ENCODE measurements at places on chromosomes 11 and 22. TPM values are rescaled to one million over a fixed set of nuclear protein-coding genes. Genes with fewer than 3 reads are reported as not detected.

DNA sequence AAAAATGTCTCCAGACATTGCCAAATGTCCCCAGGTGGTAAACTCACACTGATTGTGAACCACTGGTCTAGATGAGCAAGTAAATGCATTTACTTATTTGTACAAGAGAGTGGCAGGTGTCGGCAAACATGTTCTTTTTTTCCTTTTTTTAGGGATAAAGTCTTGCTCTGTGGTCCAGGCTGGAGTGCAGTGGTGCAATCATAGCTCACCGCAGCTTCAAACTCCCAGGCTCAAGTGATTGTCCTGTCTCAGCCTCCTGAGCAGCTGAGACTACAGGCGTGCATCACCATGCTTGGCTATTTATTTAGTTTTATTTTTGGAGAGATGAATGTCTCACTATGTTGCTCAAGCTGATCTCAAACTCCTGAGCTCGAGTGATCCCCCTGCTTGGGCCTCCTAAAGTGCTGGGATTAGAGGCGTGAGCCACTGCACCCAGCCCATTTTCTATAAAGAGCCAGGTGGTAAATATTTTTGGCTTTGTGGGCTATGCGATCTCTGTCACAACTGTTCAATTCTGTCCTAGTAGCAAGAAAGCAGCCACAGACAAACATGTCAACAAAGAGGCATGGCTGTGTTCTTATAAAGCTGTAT, 1.4 kb downstream of the VPREB1 start:
- no peaks in the 10 kb centered on the region for H3K4me1 ChIP-seq
- H3K27me3 ChIP-seq, result peaks cover 17% of the 10 kb centered on the region
- no peak for DNase-seq
- H3K36me3 ChIP-seq, result no peaks in the 10 kb centered on the region

GRCh38 chr11:95732930-95733602, 56.5 kb downstream of the FAM76B start:
- no peaks in the 10 kb centered on the region for H3K36me3 ChIP-seq
- no peak for DNase-seq
- no peaks in the 10 kb centered on the region for H3K27me3 ChIP-seq
- H3K27ac ChIP-seq, result no peak overlapping the region
- no peak overlapping the region for H3K4me3 ChIP-seq

DNA sequence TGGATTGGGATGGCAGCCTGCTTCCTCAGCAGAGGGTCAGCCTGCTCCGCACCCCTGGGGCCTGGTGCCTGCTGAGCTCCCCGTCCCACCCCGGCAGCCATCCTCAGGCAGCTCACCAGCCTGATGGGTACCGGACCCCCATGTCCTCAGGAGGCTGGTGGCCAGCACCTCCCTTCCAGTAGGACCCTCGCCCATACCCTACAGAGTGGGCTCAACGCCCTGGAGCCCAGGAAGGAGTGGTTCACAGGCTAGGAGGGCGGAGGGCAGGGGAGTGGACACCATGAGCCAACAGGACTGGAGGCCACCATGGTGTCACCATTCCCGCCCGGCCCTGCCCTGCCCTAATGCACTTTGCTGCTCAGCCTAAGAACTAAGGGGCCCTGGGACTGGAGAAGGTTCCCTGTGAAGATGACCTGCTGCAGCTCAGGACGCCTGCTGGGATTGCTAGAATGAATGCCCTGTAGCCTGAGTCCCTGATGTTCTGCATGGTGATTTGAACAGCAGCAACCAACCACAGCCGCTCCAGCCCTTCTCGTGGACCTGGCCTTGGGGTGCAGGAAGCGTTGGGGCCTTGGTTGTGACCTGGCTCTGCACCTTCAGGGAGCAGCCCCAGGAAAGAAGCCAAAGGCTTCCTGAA, 1080.8 kb downstream of the BRD1 start:
- no peak for DNase-seq
- no peaks in the 10 kb centered on the region for H3K4me1 ChIP-seq
- H3K4me3 ChIP-seq, result no peak overlapping the region
- H3K27ac ChIP-seq, result no peak overlapping the region
- H3K36me3 ChIP-seq, result peaks cover 16% of the 10 kb centered on the region
- peaks cover 8% of the 10 kb centered on the region for H3K27me3 ChIP-seq

DNA sequence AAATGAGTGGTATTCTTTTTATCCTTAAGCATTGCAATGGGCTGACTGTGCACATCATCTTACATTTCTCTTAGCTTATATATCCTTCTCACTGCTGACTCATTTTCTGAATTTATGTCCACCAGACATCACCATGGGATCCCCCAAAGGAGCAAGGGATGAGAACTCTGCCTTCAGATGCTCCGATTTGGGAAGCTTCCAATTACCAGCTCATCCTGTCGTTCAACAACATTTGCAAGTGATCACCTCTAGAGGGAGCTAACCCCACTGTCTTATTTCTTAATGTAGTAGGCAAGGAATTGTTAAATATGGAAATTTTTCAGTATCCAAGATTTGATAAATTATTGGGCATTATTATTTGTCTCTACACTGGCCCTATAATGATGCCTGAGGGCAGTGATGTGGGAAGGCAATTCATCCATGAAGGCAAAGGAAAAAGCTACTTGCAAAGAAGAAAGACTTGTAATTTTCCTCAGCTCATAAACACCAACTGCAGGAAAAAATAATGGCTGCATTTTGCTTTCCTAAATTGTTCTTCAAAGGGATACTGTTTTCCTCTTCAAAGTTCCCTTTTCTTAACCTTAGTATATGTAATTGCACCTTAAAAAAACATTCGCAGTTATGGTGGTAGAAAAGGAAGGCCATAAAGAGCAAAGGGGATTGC, 102.4 kb upstream of the FSHB start:
- no peak overlapping the region for H3K27ac ChIP-seq
- no peak for DNase-seq

DNA sequence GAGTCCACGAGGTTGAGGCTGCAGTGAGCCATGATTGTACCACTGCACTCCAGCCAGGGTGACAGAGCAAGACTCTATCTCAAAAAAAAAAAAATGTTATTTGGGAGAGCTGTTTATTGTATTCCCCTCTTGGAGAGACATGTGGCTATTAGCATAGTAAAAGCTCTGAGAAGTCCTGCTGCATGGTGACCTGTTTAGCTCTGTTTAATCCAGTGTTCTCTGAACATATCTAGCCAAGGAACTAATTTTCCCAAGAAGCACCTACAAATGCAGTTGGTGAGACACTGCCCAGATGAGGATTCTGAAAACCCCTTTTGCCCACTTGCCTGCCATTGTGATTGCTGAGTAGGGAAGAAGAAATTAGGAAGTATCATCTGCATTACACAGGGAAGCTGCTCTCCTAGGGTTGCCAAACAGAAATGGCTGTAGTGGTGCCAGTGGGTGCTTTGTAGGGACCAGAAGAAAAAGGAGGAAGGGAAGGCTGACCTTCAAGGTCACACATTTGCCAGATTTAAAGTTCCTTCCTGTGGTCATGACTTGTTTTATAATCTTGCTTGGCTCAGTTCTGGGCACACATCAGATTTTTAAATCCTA, 15.7 kb downstream of the TIMP3 start:
- no peak overlapping the region for H3K27ac ChIP-seq
- DNase-seq, result no peak
- no peaks in the 10 kb centered on the region for H3K36me3 ChIP-seq
- H3K4me3 ChIP-seq, result no peak overlapping the region

GRCh38 chr11:7220636-7221035, 31.1 kb upstream of the SYT9 start:
- H3K4me3 ChIP-seq, result no peak overlapping the region
- no peaks in the 10 kb centered on the region for H3K36me3 ChIP-seq
- peaks cover 2% of the 10 kb centered on the region for H3K27me3 ChIP-seq
- DNase-seq, result no peak
- no peak overlapping the region for H3K27ac ChIP-seq

DNA sequence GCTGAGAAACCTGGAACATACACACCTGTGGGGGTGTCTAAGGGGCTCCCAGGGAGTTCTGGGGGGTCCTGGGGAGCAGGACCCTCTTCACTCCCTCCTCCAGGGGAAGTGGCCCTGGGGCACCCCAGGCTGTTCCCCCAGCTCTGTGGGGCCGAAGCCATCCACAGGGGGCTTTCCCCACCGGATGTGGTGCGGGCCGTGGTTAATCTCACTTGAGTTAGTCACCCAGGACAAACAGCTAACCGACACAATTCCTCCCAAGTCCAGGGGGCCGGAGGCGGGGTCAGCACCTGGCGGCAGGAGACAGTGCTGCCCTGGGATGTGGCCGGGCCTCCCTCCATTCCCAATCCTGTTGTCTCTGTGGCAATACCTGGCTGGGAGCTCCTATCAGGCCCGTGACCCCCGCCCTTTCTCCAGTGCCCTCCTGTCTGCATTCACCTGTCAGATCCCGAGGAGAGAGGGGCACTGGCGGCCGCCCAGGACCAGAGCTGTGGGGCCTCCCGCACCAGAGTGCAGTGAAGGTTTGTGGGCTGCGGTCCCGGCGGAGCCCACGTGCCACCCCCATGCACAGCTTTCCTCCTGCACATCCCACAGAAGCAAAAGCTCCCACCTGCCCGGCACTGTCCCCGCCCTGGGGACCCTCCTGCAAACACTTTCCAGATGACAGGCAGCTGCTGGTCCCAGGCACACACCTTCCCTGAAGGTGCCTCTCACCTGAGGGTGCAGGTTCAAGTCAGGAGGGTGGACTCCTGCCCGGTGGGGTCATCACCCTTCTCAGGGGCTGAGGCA, 5.2 kb upstream of the MUC5AC start:
- no peak overlapping the region for H3K4me3 ChIP-seq
- H3K4me1 ChIP-seq, result no peaks in the 10 kb centered on the region
- no peak overlapping the region for H3K27ac ChIP-seq

DNA sequence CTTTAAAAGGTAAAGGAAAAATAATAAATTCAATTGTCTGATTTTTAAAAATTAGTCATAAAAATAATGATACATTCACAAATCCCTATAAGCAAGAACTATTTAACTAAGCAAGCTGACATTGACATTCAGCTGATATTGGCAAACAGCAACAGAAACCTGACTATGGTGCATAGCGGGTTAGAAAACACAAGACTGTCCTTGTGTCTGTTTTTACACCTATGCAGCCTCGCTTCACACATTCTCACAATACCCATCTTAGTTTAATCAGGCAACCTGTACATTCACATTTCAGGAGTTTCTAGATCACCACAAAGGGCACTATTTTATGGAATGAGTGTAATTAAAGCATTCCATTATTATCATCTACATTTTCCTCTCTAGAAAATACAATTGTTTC, 737.1 kb downstream of the KCNA4 start:
- H3K36me3 ChIP-seq, result no peaks in the 10 kb centered on the region
- no peak overlapping the region for H3K4me3 ChIP-seq

DNA sequence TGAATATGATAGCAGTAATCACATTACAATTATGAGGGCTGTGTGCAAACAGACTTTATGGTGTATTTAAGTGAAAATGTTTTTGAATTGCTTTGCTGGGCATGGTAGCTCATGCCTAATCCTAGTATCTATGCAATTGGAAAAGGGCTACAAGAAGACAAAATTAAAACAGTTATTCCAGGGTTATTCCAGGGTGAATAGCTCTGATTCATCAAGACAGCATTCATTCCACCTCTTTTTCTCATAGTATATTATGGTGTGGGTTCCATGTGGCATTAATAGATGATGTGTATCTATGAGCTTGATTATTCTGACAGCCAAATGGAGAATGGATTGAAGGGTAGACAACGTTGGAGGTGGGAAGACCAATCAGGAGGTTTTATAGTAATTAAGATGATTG, 12.1 kb upstream of the SIDT2 start:
- H3K4me1 ChIP-seq, result peaks cover 2% of the 10 kb centered on the region
- peaks cover 2% of the 10 kb centered on the region for H3K27me3 ChIP-seq
- H3K4me3 ChIP-seq, result no peak overlapping the region
- H3K36me3 ChIP-seq, result peaks cover 4% of the 10 kb centered on the region

DNA sequence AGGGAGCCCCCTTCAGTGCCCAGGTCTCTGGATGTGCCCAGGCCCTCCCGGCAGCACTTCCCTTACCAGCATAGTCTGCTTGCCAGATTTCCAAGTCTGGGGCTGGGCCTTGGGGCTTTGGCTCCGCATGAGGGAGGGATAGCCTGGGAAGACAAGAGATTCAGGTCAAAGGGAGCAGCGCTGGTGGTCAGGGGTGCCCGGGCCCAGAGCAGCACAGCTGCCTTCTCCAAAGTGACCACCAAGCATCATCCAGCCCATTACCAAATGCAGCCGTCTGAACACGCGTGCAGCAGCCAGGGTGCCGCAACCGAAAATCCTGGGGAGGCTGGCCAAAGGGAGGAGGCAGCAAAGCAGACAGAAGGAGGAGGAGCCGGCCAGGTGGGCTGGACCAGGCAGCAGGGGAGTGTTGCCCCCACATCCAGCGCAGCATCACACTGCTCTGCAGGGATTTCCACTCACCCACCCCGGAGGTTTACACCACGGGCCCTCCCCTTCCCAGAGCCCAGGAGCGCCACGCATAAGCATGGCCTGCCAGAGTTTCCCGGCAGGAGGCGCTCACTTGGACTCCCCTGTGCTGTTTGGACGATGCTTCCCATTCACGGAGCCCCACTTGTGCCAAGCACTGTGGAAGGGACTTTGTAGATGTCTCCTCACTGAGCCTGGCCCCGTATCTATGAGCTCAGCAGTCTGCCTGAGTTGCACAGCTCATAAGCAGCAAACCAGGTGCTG, 22.5 kb downstream of the TRIM29 start:
- H3K27ac ChIP-seq, result no peak overlapping the region
- peaks cover 8% of the 10 kb centered on the region for H3K27me3 ChIP-seq
- DNase-seq, result no peak

DNA sequence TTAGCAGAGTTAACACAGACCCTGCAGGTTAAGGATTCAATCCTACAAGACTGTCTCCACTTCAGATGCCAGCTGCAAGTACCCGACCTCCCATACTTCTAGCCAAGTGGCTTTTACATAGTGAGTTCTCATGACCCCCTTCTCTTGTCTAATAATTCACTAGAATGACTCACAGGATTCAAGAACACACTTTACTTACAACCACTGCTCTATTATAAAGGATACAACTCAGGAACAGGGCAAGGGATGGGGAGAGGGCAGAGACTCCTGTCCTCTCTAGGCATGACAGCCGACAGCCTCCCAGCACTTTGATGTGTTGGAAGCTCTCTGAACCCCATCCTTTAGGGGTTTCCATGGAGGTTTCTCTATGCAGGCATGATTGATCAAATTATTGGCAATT, 60.0 kb downstream of the MYO18B start:
- H3K4me3 ChIP-seq, result no peak overlapping the region
- H3K36me3 ChIP-seq, result peaks cover 3% of the 10 kb centered on the region
- peaks cover 15% of the 10 kb centered on the region for H3K27me3 ChIP-seq
- no peaks in the 10 kb centered on the region for H3K4me1 ChIP-seq
- H3K27ac ChIP-seq, result no peak overlapping the region

GRCh38 chr11:29511394-29511793, 505.4 kb downstream of the KCNA4 start:
- DNase-seq, result no peak
- H3K36me3 ChIP-seq, result no peaks in the 10 kb centered on the region
- no peak overlapping the region for H3K4me3 ChIP-seq
- no peaks in the 10 kb centered on the region for H3K27me3 ChIP-seq
- H3K4me1 ChIP-seq, result no peaks in the 10 kb centered on the region

The CDCA5 gene
- total RNA-seq, result 7.7 TPM

- H3K4me1 ChIP-seq, result peaks cover 21% of the 10 kb centered on the region
- peaks cover 4% of the 10 kb centered on the region for H3K27me3 ChIP-seq
- H3K4me3 ChIP-seq, result no peak overlapping the region
- H3K27ac ChIP-seq, result no peak overlapping the region
- H3K36me3 ChIP-seq, result no peaks in the 10 kb centered on the region
- no peak for DNase-seq
Observed at GRCh38 chr11:44829838-44830237, 103.1 kb downstream of the TSPAN18 start.

The FAM83F gene
- total RNA-seq, result 1.1 TPM

The MAJIN gene
- total RNA-seq, result not detected

The MEI1 gene
- 0.64 TPM for total RNA-seq

Data from glutamatergic neuron (in vitro differentiated cells).